T-cell (primary cell): ENCODE measurements at places on chromosomes 5 and 9. TPM values are rescaled to one million over a fixed set of nuclear protein-coding genes. Genes with fewer than 3 reads are reported as not detected.

GRCh38 chr9:133448487-133448972 lies 11.2 kb upstream of the CACFD1 start:
- no peak overlapping the region for H3K4me3 ChIP-seq
- no peaks in the 10 kb centered on the region for H3K4me1 ChIP-seq
- no peaks in the 10 kb centered on the region for H3K27me3 ChIP-seq
- H3K27ac ChIP-seq: no peak overlapping the region
- no peak for DNase-seq

Gene SLC36A2
- not detected for total RNA-seq

Gene LCN1
- total RNA-seq: not detected

DNA sequence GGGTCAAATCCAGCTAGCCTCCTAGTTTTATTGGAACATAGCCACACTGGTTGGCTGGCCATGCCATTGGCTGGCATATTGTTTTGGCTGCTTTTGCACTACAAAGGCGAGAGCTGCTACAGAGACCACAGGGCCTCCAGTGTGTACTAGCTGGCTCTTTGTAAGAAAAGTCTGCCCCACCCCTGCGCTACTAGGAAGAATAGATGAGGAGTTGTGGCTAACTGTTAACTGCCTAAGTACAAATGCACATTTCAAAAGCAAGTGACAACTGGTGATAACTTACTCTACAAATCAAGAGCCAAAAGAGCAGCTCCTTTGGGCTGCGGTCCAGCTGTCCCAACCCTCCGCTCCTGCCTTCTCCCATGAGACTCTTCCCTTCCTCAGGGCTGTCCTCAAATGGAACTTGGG lies 63.9 kb downstream of the SERINC5 start:
- H3K27ac ChIP-seq: peak overlapping the region; percentile 85
- peak overlapping the region; percentile 0 for H3K4me3 ChIP-seq
- H3K36me3 ChIP-seq: no peaks in the 10 kb centered on the region
- peaks cover 79% of the 10 kb centered on the region for H3K4me1 ChIP-seq
- DNase-seq: peak; percentile 53
